Vagina (tissue), 2 donors: ENCODE measurements at places on chromosomes 1 and 21.

DNA sequence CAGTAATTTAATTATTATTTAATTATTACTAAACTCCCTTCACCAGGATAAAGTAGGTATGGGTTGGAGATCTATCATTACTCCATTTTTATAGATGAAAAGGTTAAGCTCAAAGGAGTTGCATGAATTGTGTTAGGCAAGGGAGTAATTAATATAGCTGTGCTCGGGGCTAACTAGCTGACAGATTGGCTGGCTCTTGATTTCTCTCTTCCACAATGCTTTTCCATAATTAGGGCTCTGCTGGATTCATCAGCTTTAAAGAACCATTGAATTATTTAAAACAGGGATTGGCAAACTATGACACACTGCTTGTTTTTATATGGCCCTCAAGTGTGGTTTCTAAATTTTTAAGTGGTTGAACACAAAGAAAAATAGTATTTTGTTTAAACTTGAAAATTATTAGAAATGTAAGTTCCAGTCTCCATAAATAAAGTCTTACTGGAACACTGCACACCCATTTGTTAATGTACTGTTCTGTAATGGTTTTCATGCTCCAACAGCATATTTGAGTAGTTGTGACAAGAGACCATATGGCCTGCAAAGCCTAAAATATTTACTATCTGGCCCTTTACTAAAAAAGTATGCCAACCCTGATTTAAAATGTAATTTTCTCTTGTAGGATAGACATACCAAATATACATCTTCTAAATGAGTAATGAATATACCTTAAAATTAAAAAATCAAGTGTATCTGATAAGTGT, 76.4 kb downstream of the GDAP2 start:
- no peak for DNase-seq

DNA sequence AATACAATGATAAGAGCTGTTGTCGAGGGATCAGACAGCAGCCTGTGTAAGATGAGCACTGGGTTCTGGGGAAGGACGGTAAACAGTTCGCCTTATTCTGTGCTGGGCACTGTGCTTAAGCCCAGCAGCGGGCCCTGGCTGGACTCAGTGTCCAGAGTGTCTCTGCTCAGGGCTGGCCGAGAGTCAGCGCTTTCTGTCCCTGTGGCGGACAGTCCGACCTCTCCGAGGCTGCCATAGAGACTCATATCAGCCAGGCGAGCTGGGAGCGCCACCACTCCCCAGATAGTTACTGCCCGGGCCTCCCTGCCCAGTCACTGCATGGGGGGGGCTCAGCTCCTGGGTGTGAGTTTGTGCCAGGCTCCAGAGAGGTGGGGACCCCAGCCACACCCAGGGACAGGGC, 14.7 kb upstream of the NPHP4 start:
- DNase-seq: no peak

DNA sequence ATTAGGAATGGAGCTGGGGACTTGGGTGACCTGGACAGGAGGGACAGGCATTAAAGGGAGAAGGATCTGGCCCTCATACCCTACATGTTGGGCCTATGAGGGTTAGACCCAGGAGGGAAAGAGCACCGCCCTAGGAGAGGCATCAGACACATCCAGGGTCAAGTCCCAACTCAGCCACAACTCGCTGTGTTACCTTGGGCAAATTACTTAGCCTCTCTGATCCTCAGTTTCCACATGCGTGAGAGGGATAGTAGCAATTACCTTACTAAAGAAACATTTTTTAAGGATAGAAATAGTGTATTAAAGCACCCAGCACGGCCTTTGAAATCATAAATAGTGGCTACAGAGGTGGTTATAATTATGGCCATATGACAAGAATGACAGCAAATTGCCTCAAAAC, 20.1 kb upstream of the SELENON start:
- DNase-seq: no peak

DNA sequence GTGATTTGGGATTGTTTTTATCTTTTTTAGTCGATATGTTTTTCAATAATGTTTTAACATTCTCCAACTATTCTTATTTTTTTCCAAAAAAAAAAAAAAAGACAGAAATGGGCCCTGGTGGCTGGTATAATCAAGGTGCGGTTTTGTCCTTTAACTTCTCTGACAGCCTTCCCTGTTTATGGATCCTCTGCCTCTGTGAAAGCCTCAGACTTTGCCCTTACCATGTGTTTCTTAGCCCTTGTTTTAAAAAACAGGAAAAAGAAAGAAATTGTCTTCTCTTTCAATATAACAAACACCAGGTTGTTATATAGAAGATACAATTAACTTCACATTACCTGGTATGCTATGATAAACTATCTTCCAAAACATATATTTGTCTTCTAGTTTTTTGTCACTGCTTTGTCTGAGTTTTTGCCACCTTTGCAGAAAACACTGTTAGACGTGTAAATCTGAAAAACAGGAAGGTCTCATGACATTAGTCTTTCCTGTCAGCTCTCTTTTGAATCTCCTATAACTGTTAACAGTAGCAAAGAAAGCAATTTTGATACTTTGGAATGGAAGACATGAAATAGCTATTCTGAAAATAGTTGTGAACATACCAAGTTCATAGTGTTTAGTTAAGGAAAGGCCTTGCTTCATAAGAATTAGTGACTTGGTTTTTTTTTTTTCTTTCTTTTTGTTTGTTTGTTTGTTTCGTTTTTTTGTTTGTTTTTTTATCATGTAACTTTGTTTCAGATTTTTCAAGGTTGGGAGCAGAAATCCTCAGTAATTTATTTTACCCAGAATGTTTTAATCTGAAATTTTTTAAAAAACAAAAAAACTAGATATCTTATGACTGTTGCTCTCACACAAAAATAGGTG, 31.7 kb upstream of the CACYBP start:
- no peak for DNase-seq

DNA sequence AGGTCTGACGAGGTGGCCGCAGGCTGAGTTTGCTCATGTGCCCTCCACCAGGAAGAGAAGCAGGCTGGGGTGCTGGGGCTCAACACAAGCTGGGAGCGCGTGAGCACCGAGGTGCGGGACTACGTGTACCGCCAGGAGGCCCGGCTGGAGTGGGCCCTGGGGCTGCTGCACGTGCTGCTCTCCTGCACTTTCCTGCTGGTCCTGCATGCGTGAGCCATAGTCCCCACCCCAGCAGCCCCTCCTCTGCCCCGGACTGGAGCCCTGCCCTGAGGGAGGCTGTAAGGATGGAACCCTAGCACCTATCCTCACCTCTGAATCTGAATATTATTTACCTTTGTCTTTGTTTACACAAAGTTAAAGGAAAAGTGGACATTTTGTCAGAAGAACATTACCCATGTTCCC, 7.8 kb upstream of the ADAM15 start:
- DNase-seq: no peak

DNA sequence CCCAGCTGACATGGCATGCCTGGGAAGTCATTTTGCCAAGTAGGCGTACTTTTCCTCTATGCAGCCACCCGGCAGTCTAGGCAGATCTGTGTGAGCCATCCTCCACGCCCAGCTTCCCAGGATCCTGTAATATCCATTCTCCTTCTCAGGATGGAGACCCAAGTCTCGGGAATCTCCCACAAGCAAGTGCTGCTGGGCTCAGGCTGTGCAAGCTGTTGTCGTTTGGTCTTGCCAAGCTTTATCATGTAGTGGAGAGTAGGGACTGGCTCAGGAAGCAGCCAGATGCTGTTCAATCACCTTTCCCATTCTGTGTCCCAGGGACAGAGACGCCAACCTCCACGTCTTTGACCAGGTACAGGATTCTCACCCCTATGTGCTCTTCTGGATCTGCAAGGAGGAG, 191.1 kb upstream of the TMEM51 start:
- no peak for DNase-seq

GRCh38 chr1:229150518-229150917, 120.4 kb upstream of the RAB4A start:
- no peak for DNase-seq

- DNase-seq: no peak
These were observed 183.2 kb downstream of the GRIK3 start for GRCh38 chr1:36851087-36851486.

- DNase-seq: peak; percentile 72
These were observed 2.6 kb upstream of the FTCD start for GRCh38 chr21:46157987-46158451.

DNA sequence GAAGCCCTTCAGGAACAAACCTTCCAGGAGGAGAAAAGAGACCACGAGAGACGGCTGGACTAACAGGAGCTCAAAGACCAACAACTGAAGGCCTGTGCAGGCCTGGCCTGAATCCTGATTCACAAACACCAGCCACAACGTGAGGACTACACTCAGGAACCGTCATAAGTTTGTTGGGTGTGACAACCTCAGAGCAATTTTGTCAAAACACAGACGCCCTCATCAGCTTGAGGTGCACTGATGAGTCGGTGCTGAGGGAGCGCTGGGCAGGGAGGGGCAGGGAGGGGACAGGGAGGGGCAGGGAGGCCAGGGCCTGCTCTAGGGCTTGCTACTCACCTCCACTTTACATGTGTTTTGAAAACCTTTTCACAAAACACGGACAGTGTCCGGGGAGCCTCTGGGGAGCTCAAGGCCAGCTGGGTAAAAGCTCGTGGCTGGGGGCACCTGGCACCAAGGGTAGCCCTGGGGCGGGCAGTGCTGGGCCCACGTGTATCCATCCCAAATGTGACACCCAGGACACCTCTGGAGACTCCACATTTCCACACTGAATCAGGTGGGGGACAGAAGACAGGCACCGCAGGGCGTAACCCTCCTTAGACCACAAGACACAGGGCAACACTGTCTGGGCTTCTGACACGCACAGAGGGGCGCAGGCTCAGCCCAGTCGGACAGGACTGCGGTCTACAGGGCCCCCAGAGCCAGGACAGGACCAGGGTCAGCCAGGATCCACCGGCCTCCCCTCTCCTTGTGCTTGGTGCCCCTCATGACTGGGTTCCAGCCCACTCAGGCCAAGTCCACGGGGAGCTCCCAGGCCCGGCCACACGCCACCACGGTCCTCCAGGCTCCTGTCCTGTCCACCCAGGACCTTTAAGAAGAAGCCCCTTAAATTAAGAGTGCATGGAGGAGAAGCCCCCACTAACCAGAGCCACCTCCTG, 16.5 kb downstream of the LSS start:
- no peak for DNase-seq

- no peak for DNase-seq
These were observed 28.1 kb upstream of the EPHA2 start for GRCh38 chr1:16183765-16184556.

GRCh38 chr1:177975588-177976495, 6.0 kb upstream of the SEC16B start:
- DNase-seq: no peak

DNA sequence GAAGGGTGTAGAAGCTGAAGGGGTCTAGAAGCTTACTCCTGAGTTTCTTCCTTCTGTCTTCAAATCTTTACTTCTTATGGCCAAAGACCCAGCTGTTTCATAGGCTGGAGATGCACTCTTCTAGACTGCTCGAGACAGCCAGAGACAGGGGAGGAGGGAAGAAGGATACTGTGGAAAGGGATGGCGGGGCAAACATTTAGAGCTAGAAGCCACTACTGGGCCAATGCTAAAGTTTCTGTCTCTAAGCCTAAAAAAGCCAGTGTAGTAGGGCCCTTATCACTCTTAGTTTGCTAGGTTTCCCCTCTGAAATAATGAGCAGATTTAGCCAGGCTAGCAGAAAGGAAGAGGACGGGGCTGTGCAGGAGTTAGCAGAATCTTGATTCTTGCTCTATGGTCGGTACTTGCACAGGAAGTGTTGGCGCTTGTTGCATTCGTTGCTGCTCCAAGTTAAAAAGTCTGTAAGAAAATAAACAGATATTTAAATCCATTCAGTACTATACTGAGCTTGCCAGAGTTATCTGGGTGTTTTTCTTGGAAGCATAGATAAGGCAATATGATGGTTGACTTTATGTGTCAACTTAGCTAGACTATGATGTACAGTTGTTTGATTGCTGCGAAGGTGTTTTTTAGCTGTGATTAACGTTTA, 16.9 kb downstream of the REG4 start:
- DNase-seq: no peak

DNA sequence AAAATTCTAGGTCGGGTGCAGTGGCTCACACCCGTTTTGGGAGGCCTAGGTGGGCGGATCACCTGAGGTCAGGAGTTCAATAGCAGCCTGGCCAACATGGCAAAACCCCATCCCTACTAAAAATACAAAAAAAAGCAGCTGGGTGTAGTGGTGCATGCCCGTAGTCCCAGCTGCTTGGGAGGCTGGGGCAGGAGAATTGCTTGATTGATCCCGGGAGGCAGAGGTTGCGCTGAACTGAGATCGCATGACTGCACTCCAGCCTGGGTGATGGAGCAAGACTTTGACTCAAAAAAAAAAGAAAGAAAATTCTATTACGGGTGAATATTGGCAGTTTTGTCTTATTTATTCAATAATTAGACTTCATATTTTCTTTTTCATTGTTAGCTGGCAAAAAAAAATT, 62.1 kb downstream of the SNX7 start:
- no peak for DNase-seq

DNA sequence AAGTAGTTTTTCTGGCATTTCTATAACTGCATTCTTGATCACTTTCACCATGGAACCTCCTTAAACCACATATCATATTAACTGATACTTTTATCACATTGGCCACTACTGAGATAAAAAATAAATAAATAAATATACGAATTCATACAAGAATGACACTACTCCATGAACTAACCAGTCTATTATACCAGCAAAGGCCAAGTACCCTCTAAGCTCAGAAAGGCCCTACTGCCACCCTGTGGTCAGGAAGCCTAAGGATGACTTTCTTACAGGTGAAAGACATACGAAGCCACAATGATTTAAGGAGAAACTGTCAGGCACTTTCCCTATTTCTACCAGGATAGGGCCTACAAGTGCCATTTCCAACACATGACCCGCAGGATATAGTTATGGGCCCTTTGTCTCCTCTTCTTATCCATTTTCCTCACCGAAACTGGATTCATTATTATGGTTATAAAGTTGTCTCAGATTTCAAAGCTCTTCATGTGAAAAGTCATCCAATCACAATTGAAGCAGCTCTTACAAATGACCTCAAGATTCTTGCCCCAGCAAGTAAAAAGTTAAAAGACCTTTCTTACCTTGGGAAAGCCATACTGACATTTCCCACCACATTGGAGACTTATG, 23.9 kb downstream of the DNAJC8 start:
- DNase-seq: no peak

GRCh38 chr1:65421351-65422025, 1.0 kb downstream of the LEPR start:
- no peak for DNase-seq

- no peak for DNase-seq
These were observed 83.3 kb downstream of the OLFML3 start for GRCh38 chr1:114062477-114063099.

DNA sequence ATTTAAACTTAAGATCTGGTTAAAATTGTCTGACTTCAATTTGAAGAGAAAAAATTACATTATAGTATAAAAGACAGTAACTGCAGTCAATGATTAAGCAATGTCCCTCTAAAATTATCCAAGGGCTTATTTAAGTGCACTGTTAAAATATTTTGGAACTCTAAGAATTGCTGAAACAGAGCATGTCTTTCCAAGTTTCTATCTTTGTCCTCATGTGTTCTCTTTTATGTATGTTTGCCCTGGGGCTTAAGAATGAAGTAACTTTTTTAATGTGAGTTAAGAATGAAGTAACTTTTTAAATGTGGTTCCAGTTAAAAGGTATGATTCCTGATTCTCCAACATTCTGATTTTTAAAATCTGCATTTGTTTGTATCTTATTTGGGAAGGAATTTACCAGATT, 69.0 kb upstream of the MARK1 start:
- DNase-seq: no peak

GRCh38 chr1:16032388-16033102, 10.7 kb downstream of the CLCNKA start:
- DNase-seq: no peak
